T-helper 9 cell (primary cell): ENCODE measurements at places on chromosomes 6 and 20.

GRCh38 chr20:11995805-11996567 is 78.3 kb downstream of the BTBD3 start:
- no peak for DNase-seq

GRCh38 chr6:82963191-82963925 is 102.3 kb downstream of the UBE3D start:
- no peak for DNase-seq

- no peak for DNase-seq
Measured at GRCh38 chr6:96898241-96898851, 655 bp upstream of the NDUFAF4 start.

DNA sequence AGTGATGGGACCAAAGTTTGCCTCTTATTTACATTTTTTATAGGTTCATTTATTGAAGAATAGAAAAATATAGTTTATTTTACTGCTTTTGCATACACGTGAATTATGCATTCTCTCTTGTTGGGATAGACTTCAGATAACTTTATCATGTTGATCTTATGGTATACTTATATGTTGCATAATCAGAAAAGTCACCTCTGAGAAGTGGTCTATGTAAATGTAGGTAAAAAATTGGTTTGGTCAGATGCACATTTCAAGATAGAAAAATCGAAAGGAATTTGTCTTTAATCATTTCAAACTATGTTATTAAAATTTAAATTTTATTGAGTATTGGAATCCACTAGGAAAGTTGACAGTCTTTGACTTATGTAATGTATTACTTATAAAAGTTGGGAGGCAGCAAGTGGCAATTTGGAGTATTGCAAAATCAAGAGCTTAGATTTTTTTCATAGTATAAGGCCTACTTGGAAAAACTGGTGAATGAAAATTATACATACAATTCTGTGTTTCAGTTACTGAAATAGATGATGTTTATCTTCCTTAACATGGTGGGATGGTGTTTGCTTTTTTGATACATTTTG is 2.4 kb downstream of the PHF3 start:
- no peak for DNase-seq

DNA sequence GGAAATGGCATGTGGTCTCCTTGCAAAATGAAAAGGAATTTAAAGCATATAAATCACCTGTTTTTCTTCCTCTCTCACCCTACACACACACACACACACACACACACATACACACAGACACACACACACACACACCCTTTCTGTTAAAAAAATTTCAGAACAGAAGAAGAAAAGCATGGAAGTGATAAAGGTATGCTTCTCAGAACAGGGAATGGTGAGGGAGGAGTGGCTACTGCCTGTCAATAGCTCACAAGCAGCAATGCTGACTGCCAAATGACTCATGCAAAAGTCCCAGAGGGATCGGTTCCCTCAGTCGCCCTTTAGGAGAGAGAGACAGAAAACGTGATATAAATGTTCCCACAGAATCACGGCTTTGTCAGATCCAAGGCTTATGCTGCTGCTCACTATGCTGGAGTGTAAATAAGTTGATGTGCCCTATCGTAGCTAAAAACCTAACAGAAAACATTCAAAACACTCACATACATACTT is 102.6 kb downstream of the IBTK start:
- DNase-seq, result no peak

- DNase-seq, result no peak
Measured at GRCh38 chr6:145112711-145113148, 622.6 kb downstream of the EPM2A start.

DNA sequence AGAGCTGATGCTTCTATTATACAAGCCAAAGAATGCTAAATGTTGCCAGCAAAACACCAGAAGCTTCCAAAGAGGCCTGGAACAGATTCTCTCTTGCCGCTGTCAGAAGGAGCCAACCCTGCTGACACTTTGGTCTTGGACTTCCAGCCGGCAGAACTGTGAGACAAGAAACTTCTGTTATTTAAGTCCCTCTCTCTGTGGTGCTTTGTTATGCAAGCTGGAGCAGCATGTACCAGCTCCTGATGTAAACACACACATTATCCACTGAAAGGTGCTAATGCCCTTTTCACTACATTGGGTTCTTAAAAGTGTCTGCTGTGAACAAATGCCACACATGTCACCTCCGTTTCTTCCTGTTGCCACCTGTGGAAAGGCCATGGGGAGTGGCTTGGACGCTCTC is 25.9 kb upstream of the PRELID3B start:
- no peak for DNase-seq

DNA sequence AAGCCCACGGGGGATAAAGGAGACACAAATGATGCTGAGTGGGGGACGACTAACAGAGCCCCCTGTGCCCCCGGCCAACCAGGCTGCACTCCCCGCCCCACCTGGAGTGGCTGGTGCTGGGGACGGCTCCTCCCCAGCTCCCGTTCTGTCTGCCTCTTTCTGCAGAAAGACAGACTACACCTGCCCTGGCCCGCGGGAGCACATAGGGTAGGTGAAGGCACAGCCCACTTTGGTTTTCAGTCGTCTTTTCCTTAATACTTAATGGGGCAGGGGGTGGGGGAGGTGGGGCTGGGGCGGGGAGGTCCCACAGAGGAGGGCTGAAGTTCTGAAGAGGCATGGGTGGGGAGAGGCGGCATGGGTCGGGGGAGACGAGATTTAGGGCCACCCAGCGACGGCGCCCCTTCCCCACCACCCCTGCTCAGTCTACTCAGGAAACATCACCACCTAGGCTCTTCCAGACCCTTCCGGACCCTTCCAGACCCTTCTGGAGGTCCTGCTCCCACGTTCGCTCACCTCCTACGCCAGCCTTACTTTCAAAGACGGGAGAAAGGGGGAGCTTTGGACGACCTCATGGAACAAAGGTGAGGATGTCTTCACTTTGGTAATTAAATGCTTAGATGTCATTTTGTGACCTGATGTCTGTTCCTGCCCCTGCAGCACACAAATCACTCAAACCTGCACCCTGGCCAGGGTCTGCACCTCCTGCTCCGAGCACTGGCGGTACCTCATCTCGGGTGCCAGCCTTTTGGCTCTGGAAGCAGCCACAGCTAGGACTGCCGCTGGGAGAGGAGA is 21.2 kb upstream of the FRMD1 start:
- no peak for DNase-seq

GRCh38 chr6:79470728-79471127 is 66.5 kb downstream of the LCA5 start:
- no peak for DNase-seq

DNA sequence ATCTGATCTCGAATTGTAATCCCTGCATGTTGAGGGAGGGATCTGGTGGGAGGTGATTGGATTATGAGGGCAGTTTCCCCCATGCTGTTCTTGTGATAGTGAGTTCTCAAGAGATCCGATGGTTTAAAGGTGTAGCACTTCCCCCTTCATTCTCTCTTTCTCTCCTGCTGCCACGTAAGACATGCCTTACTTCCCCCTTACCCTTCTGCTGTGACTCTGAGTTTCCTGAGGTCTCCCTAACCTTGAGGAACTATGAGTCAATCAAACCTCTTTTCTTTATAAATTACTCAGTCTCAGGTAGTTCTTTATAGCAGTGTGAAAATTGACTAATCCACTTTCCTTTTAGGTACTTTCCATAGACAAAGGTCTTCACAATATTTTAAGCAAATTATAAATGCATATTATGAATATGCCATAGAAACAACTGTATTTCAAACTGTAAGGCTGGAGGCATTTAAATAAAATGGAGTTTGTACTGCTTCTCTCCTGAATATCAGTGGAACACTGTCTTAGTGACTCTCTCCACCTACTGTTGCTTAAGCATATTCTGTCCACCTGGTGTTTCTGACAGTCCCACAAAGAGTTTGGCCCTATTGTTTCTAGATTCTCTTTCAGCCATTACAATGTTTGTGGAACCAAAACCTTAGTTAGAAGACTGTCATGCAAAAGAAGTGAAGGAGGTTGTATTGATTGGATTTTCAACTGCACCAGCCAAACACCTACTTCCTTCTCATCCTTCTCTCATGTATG is 24.3 kb upstream of the IL17A start:
- no peak for DNase-seq

DNA sequence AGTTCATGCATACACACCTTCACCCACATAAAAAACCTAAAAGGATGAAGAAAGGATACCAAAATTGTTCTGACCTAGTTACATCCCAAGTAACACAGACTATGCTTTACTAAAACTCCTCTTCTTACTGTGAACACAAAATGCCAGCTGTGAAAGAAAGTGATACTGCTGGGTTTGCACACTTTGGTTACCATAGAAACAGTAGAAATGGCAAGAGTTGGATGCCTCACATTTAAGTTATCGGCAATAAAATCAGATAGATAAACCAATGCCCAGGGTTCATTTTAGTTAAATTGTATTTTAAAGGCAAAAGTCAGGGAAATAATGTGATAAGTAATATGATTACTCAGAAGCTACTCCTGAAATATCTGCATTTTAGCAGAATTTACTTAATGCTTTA is 161.9 kb downstream of the CDK19 start:
- no peak for DNase-seq

DNA sequence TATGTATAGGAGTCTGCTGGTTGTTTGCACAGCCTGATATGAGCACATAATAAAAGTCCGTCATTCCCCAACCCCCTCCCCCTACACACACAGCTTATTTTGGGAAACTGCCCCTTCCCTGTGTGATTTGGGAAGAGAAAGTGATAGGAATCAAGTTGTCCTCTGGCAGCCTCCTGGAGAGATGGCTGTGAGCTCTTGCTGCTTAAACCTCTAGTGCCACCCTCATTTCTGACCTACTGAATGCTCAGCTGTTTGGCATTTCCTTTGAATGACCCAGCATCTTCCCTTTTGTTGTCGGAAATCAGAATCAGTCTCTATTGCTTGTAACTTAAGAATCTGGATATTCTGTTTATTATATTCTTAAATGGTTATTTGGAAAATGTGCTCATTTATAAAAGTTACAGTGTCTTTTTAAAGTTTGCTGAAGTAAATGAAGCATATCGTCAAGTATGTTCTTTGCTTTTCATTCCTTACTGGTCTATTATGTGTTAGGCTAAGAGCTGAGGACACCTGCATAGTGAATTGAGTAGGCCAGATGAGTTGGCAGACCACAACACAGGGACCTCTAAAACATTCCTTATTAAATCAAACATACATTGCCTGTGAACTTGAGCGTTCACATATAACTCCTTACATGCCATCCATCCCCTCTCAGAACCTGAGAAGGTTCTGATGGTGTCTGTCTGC is 5.5 kb downstream of the RWDD2A start:
- DNase-seq, result no peak

DNA sequence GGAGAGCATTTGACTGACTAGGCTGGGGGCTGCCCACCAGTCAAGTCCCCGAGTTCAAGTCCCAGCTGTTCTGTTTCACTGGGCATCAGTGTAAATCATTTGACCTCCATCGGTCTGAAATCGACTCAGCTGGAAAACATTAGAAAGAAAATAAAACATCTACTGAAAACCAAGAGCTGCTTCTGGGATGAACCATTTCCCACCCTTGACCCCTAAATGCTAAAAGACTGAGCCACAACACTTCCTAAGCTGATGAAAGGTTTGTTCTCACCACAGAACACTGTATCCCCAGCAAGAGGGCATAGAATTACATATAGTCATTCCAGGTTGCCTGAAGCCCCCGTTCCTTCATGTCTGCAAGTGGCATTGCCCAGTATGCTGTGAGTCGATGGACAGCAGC is 237.0 kb upstream of the TAB2 start:
- DNase-seq, result no peak

GRCh38 chr6:88983532-88983931 is 20.1 kb upstream of the RNGTT start:
- DNase-seq, result no peak

- no peak for DNase-seq
Measured at GRCh38 chr6:7268816-7269555, 44.0 kb downstream of the SSR1 start.

- DNase-seq, result no peak
Measured at GRCh38 chr6:16257999-16258708, 19.8 kb downstream of the GMPR start.

GRCh38 chr6:130161683-130162404 is 60.9 kb downstream of the SAMD3 start:
- DNase-seq, result no peak

- no peak for DNase-seq
Measured at GRCh38 chr6:159906400-159906799, 15.6 kb downstream of the MAS1 start.

DNA sequence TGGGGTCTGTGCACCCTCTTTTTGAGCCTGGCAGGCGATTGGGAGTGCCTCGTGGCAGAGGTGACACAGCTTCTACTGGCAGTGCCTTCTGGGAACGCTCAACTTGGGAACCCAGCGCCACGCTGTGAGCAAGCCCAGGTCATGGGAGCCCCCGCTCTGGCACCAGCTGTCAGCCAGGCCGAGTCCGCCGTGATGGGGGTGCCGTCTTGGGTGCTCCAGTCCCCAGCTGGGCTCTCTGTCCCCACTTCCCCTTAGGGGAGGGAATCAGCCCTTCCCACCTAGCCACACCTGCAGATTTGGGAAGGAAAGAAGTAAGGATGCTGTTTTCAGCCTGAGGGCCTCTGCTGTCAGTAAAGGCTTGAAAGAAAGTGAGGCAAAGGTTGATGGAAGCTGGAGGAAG is 31.0 kb upstream of the NTSR1 start:
- no peak for DNase-seq

DNA sequence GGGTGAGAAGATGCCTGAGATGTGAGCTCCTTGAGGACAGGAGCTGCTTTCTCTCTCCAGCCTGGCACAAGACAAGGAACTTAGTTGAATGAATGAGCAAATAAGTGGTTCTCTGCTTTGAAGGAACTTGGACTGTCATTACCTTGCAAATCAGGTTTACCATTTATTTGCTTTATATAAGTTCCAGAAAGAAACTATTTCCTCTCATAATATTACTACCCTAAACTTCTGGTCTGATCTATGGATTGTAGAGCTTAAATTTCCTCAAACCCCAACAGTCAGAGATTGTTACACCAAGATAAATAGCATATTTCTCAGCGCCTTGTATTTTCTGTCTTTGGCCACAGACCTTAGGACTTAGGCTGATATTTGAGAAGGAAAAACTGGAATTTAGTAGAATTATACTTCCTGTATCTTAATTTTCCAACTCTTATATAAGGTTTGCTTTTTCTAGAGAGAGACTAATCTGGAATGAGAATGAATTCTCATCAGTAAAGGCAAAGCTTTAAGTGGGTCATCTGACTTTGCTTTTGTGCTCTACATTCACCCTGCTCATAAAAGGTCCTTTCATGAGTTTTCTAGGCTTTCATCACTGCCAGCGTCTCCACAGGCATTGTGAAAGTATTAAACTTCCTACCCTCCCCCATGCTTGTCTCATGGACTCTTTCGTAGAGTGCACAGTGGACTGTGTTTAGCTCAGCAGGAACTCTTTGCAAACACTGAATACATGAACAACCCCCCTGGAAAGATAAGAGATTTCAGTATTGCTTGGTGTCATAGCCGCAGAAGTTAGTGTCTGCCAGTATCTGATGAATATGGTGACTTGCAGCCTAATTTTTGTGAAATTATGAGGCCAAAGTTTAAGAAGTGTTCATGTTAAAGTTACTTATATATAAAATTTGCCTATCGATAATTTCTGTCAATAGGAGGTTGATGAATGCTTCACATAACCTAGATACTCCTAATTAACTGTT is 74.0 kb downstream of the PTPRA start:
- DNase-seq, result no peak

GRCh38 chr6:28203201-28203600 is 21.9 kb upstream of the ZSCAN9 start:
- DNase-seq, result no peak

- DNase-seq, result no peak
Measured at GRCh38 chr6:84625506-84625905, 138.9 kb downstream of the TBX18 start.
